ENCODE measurements at places on chromosomes 5 and 9.

- DNase-seq = no peak
Measured at GRCh38 chr5:165138236-165138635, 1632.8 kb downstream of the MAT2B start.

DNA sequence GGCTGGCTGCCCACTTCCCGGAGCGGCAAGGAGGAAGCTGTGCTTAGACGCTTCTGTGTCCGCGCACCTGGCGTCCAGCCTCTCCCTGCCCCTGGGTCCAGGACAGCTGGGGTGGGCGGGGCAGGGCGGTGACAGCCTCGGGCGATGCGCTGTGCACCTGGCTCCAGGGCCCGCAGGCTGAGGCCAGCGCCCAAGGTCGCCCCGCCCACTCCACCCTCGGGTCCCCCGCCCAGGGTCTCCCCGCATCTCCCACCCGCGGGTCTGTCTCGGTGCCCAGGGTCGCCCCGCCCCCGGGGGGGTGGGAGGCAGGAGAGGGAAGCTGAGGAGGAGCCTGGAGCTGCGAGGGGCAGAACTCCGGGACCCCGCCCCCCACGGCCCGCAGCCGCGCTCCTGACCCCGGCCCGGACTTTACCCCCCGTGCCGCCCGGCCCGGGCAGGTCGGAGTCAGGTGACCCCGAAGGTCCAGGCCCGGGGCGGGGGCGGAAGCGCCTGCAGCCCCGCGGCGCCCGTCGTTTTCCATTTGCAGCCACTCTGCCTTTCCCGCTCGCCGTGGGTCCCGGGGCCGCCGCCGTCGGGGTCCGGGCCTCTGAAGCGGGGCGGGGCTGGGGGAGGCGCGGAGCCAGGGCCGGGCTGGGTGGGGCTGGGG is at the start of gene ENTPD8:
Gene ENTPD8, minus strand, starts transcription at position 69 of the 646 bp plus-strand sequence. CDS start 3,072 bp downstream, outside the sequence.
- DNase-seq = no peak

GRCh38 chr9:93346231-93347112 is 105.0 kb upstream of the FAM120A start:
- no peak for DNase-seq

DNA sequence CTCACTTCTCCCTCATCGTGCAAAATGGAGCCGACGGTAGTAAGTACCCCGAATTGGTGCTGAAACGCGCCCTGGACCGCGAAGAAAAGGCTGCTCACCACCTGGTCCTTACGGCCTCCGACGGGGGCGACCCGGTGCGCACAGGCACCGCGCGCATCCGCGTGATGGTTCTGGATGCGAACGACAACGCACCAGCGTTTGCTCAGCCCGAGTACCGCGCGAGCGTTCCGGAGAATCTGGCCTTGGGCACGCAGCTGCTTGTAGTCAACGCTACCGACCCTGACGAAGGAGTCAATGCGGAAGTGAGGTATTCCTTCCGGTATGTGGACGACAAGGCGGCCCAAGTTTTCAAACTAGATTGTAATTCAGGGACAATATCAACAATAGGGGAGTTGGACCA is 979 bp downstream of the PCDHGA12 start:
- DNase-seq = no peak

- DNase-seq = no peak
Measured at GRCh38 chr5:147733075-147733474, 49.5 kb downstream of the JAKMIP2 start.

DNA sequence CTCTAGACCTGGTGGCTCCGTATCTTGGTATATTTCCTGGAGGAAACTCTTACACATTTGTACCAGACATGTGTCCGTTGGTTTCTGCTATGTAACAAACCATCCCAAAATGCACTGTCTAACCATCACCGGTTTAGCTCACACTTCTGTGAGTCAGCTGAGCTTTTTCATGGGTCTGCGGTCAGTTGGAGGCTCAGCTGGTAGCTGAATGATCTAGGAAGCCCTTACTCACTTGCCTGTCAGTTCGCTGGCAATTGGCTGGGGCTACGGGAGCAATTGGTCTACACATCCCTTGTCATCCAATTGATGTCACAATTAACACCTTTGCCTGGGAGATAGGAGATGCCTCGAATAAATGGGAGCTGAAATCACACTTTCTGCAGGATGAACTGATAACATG is 11.6 kb upstream of the WHRN start:
- no peak for DNase-seq

DNA sequence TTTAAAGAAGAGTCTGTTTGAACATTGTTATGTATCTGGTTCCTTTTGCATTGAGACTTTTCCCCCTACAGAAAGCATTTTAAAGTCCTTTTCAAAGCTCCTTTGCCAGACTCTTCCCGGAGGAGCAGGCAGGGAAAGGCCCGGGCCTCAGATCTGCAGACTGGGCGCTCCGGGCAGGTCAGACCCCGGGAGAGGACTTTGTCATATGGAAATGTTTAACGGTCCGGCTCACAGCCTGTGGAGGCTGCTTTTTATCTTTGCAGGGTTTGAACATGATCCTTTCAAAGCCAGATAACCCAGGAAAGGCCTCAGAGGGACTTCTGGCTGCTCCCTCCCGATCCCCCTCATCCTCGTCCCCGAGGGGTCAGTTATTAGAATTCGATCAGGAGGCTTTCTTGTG is 82.1 kb upstream of the IRX2 start:
- DNase-seq = no peak

- DNase-seq = no peak
Measured at GRCh38 chr9:129886226-129887174, 51.2 kb downstream of the USP20 start.

DNA sequence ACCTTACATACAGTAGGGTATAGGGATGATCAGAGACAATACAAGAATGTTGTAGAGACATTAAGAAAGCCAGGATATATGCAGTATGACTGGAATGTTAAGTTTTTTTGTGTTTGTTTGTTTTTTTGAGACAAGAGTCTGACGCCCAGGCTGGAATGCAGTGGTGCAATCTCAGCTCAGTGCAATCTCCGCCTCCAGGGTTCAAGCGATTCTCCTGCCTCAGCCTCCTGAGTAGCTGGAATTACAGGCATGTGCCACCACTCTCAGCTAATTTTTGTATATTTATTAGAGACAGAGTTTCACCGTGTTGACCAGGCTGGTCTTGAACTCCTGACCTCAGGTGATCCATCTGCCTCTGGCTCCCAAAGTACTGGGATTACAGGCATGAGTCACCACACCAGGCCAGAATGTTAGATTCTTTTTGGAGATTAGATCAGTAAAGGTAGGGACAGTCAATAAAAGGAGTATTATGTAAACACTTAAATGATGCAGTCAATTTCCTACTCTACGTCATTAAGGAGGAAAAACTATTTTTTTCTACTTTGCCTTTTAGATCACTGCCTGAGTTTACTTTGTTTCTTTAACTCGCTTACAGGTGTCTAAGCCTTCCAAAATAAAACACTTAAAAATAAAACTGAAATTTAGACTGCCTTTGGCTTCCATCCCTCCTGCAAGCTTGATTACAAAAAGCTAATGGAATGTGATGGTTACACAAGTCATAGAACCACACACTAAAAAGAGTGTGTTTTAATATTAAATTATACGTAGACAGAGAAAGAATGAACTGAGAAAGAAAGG is 6.8 kb upstream of the HNRNPA0 start:
- no peak for DNase-seq

DNA sequence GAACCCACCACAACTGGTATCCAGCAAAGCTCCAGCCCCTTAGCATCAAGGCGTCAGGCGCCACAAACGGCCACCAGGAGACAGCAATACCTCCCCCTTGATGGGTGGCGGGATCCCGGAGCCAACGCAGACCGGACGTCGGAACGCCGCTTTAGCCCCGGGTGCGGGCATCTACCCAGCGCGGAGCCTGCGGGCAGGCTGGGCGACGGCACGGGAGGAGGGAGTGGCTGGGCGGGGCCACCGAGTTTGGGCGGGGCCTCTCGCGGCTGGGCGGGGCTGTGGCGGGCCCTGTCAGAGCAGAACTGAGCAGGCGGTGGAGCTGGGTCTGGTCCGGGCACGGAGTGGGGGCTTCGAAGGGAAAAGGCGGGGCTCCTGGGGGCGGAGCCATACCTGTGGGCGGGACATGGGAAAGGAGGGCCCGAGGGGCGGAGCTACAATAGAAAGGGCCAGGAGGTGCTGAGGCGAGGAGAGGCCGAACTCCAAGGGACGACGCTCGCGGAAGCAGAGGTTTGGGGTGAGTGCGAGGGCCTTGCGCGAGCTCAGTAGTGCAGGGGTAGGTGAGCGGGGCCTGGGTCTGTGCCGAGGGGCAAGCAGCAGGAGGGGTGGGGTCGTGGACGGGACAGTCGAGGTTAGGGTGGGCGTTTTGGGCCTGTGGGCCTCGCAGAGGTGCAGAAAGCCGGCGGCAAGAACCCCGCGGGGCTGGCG is 40.2 kb upstream of the GARNL3 start:
- peak; percentile 63 for DNase-seq

DNA sequence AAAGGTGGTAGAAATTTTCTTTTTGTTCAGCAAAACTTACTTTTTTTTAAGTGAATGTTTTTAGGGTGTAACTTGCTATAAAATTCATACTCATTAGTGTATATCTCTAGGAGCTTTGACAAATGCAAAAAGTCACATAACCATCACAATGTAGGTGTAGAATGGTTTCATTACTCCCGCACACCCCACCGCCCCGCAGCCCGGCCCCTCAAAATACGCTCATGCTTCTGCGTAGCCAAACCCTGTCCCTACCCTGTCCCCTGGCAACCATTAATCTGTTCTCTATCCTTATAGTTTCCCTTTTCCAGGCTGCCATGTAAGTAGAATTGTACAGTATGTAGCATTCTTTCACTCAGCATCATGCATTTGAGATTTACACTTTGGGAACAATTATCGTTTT is 9.2 kb upstream of the PRLR start:
- DNase-seq = no peak

GRCh38 chr9:79390077-79390698 is 181.6 kb upstream of the TLE4 start:
- DNase-seq = no peak

GRCh38 chr5:142839711-142840346 is 69.7 kb downstream of the ARHGAP26 start:
- DNase-seq = no peak

GRCh38 chr9:106326493-106326892 is 536.5 kb upstream of the ZNF462 start:
- DNase-seq = no peak

GRCh38 chr5:11785771-11786352 is 118.4 kb downstream of the CTNND2 start:
- no peak for DNase-seq

DNA sequence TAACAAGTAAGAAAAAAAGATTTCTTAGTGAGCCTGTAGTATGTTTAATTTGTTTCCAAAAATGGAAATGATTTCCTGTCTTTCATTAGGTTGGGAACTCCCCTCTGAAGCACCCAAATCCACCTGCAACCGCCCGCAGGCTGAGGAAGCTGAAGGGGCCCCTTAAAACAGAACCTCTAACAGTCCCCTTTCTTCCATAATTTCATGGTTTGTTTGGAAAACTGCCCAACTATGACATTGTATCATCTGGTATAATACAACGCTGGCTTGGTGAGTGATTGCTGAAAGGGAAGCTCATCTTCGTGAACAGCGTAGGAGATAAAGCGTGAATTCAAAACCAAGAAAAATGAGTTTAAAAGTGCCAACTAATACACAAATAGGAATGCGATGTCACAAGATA is 215.5 kb downstream of the FSTL4 start:
- DNase-seq = no peak

GRCh38 chr5:93800988-93801811 is 59.8 kb upstream of the POU5F2 start:
- no peak for DNase-seq

DNA sequence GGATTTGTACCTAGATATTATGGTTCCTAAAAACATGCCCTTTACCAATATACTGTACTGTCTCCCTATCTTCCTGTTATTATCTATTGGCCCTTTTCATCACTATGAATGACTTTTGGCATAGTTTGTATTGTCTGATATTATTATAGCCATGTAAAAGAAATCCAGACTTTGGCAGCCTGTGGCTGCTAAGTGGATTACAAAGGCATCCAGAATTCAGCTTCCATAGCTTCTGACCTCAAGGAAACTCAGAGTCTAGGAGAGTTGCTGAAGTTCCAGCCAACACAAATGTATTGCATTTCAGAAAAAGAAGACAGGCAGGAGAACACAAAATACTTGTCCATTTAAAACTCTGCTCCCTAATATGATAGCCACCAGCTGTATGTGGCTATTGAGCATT is 319.2 kb upstream of the MPDZ start:
- DNase-seq = no peak

- DNase-seq = no peak
Measured at GRCh38 chr5:73901455-73901854, 275.5 kb downstream of the ARHGEF28 start.

GRCh38 chr5:18778225-18778624 is 1144.0 kb downstream of the TAF11L14 start:
- DNase-seq = no peak

DNA sequence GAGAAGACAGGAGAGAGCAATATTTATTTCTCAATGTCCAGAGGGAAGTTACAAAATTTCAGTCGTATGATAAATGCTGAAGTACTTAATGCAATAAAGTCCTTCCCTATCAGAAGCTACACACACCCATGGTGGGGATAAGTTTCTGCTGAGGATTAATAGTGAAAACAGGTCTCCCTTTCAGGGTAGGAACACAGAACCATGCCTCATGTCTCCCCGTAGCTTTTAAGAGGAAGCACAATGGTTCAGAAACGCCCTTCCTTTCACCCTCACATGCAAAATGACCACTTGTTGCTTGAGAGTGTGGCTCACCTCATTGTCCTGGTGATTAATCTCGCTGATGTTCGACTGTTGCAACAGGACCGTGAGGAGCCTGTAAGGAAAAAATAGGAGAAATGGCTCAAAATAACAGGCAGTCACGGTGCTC is 73.6 kb downstream of the ANKRD55 start:
- DNase-seq = no peak

GRCh38 chr9:78856781-78857180 is 559.9 kb downstream of the PSAT1 start:
- no peak for DNase-seq

DNA sequence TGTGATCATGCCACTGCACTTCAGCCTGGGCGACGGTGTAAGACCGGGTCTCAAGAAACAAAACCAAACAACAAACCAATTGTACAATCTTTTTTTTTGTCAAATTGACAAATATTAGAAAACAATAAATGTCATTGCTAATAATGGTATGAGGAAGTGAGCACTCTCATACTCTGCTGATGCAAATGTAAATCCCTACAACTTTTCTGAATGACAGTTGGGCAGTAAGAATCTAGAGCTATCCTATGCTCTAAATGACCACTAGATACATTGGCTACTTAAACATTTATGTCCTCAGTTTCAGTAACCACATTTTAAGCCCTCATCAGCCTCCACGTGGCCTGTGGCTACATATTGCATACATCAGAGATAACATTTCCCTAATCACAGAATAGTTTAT is 256.2 kb downstream of the FER start:
- no peak for DNase-seq

DNA sequence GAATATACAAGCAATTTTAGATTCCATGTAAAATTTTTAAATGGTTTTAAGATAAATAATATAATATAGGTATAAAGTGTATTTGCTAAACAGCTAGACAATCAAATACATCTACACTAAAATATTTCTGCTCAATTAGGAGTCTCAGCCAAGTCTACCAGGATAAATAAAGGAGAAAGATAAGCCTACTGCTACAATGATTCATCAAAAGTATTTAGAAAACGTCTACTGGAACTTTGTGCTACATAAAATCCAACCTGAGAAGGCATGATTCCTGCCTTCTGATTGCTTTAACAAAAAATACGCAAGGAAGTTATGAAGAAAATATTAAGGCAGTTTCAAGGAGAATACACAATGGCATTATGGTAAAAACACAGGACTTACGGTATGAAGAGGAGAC is 570.6 kb downstream of the EFNA5 start:
- DNase-seq = no peak

GRCh38 chr5:20476016-20476415 is 488.0 kb upstream of the CDH18 start:
- DNase-seq = no peak
